Activated effector memory CD4-positive, alpha-beta T cell treated with Interleukin-2 at 50 U/mL for 16 hours (primary cell): ENCODE measurements at places on chromosomes 6 and 20.

DNA sequence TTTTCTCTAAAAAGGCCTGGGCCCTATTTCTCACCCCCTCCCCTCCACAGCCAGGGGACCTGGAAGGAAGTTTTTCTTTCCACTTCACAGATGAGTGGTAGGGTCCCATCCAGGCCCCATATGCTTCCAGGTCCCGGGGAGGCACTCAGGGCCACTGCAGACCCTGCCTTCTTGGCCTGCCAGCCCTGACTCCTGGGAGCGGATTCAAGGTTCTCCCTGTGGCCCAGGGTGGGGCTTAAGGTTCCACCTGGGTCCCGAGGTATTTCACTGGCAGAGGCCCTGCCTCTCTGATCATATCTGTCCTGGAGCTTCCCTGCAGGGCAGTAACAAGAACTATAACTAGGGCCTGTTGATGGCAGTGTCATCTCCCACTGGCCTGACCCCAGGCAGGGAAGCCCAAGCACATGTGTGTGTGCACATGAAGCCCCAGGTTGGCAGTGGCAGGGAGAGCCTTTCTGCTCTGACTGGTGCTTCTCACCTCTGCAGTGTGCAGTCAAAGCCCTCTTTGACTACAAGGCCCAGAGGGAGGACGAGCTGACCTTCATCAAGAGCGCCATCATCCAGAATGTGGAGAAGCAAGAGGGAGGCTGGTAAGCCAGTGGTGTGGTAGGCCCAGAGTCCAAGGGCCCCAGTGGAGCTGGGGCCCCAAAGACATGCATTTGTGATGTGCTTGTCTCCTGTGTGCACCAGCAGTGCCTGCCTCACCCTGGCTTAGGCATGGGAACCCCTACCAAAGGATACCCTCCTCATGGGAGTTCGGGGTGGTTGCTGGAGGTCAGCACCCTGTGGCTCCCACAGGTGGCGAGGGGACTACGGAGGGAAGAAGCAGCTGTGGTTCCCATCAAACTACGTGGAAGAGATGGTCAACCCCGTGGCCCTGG is 31.2 kb downstream of the PLCG1 start:
- no peak for DNase-seq

DNA sequence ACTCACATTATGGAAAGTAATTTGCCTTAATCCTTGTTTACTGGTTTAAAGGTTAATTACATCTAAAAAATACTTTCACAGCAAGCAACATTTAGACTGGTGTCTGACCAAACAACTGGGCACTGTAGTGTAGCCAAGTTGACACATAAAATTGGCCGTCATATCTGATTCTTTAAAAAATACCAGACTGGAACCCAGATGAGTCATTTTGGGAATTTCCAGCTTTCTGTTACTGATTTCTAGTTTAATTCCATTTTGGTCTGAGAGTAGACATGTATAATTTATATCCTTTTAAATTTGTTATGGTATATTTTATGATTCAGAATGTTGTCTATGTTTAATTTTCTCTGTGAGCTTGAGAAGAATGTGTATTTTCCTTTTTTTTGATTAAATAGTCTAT is 44.1 kb downstream of the SCP2D1 start:
- no peak for DNase-seq

DNA sequence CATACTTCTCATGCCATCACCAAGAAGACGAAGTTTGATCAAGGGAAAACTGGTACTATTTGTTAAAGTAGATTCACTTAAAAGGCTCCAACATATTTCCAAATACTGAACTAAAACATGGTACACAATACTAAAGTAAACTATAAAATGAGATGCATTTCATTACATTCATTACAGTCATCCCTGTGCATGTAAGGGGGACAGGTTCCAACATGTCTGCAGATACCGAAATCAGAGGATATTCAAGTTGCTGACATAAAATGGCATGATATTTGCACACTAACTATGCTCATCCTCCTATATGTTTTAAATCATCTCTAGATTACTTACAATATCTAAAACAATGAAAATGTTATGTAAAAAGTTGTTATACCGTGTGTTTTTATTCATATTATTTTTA is 893.9 kb upstream of the MANEA start:
- no peak for DNase-seq

DNA sequence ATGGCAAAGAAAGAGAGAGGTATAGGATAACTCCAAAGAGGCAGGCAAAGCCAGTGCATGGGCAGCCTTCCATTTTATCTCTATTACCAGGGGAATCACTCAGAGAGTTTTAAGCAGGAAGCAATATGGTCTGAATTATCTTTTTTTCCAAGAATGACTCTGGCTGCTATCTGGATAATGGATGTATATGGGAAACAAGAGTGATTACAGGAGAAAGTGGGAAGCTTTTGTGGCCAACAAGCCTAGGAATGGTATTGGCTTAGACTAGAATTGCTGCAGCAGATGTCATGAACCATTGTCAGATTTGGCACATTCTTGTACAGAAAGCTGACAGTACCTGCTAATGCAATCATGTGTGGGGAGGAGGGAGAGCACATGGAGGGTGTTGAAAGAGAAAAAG is 73.0 kb upstream of the BTBD3 start:
- DNase-seq = no peak

GRCh38 chr6:140256248-140256647 is 881.8 kb upstream of the CITED2 start:
- no peak for DNase-seq
